ENCODE measurements at places on chromosomes 1 and 21.

GRCh38 chr1:7574121-7575040, 196.7 kb upstream of the VAMP3 start:
- no peak for DNase-seq

- DNase-seq = no peak
Measured at GRCh38 chr1:172630056-172630818, 28.7 kb upstream of the FASLG start.

- DNase-seq = no peak
Measured at GRCh38 chr1:81690676-81691453, 109.9 kb upstream of the ADGRL2 start.

DNA sequence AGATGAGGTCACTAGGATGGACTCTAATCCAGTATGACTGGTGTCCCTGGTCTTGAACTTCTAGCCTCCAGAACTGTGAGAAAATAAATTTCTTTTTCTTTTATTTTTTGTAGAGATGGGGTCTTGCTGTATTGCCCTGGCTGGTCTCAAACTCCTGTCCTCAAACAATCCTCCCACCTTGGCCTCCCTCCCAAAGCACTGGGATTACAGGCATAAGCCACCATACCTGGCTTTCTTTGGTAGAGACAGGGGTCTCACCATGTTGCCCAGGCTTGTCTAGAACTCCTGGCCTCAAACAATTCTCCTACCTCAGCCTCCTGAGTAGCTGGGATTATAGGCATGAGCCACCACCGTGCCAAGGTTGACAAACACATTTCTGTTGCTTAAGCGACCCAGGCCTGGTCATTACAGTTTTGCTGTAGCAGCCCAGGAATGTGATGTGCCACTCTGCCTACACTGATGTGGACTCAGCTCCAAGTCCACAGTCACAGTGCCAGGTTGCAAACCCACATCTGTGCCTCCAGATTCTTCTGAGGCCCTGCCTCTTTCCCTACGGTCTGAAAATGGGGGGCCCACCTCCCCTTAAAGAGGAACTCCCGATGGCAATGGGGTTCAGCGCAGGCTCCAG, 15.9 kb downstream of the PYCR2 start:
- no peak for DNase-seq

GRCh38 chr1:27650171-27650538, 15.2 kb upstream of the FGR start:
- DNase-seq = no peak
